ENCODE measurements at places on chromosomes 6 and 20.
A peak's percentile ranks its signal among the peaks of the same experiment; 100 is the strongest.

DNA sequence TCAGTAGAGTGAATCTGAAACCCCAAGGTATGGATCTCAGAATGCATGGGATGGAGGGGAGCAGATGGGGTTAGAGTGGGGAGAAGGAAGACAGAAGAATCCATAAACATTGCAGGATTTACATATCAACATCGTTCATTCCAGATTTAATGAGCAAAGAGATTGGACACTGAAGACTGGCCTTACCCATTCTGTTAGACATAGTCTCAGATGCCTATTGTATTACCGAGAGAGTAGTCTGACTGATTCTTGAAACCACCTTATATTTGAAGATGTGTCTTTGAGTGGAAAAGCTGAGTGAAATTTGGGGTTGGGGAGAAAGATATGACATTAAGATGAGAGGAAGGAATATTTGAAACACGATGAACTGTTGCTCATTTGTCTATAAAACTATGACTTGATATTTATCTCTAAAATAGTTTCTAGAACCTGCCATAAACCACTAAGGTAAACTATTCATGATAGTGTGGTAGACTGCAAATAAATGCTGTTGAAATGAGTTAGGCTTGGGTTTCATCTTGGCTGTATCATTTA is 5.7 kb downstream of the HLA-DRA start:
- DNase-seq: no peak

DNA sequence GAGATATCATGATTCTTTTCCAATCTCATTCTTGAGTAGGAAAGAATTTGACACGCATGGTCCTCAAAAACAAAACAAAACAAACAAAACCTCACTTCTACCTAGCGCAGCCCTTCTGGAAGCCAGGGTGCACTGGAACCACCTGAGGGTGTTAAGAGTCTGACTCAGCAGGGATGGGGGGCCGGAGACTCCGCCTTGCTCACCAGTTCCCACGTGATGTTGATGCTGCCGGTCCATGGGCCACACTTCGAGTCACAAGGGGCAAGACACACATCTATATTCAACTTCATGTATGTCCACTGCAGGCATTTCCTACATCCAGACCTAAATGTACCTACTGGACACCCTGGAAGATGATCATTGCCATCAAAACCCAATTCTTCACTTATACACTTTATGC is 30.4 kb downstream of the BFSP1 start:
- DNase-seq: no peak

- DNase-seq: no peak
Measured at GRCh38 chr6:16754274-16754673, 7.0 kb downstream of the ATXN1 start.

GRCh38 chr6:166752097-166752496 is 125.0 kb upstream of the RPS6KA2 start:
- DNase-seq: no peak

DNA sequence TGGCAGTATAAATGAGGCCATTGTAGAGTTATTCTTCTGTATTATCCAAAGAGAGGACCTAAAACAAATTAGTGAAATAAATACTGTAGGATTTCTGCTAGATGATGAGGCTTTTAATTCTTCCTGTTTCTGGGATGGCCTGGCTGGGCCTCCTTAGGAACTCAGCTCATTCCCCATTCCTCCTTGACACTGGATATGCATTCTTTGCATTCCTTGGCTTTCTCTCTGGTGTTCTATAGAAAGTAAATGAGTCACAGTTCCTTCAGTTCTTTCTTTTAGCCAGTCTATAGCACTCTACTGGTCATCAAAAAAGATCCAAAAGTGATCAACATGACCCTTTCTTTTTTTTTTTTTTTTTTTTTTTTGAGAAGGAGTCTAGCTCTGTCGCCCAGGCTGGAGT is 8.6 kb downstream of the OR10C1 start:
- no peak for DNase-seq

DNA sequence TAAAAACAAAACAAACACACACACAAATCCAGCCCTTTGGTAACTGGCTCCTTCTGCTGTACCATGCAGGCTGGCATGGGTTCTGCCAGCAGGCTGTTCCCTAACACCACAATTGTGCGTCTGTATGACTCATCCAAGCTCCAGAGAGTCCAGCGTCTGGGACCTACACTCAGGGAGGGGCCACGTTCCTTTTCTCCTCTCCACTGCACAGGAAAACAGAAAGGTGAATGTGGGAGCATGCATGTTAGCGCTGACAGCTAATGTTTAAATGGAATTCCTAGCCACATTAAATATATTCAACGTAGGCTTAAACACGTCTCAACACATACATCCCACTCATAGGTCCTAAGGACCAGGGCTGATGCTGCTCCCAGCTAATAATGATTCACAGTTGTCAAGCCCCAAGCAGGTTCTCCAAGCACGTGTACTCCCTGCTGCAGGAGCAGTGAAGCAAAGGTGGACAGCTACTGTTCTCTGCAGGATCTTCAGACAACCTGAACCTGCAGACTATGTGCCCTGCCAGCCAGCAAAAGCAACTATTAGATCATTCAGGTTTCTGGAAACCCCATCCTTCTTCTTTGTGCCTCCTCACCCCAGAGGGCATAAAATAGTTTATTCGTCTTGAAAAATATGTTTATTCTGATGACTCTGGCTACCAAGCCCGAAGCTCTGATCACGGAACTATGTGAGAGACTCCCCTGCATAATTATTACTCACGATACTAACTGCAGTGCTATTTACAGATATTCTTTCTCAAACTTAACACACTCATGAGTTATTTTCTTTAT is 20.9 kb downstream of the MAP1LC3A start:
- DNase-seq: peak; percentile 51

GRCh38 chr6:90175627-90176538 is 120.8 kb downstream of the BACH2 start:
- no peak for DNase-seq

GRCh38 chr20:34871966-34872621 is 562 bp downstream of the GGT7 start:
- DNase-seq: no peak

- DNase-seq: no peak
Measured at GRCh38 chr20:57170343-57170742, 96.1 kb downstream of the BMP7 start.

DNA sequence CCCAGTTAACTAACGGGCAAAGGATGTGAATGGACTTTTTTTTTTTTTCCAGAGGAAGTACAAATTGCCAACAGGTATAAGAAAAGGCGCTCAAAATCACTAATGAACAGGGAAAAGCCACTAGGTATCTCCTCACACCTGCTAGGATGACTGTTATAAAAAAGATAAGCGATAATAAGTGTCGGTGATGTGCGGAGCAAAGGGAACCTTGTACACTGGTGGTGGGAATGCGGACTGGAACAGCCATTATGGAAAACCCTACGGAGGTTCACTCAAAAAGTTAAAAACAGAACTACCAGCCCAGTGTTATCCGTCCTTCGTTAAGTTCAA is 787 bp upstream of the RAB32 start:
- DNase-seq: no peak

DNA sequence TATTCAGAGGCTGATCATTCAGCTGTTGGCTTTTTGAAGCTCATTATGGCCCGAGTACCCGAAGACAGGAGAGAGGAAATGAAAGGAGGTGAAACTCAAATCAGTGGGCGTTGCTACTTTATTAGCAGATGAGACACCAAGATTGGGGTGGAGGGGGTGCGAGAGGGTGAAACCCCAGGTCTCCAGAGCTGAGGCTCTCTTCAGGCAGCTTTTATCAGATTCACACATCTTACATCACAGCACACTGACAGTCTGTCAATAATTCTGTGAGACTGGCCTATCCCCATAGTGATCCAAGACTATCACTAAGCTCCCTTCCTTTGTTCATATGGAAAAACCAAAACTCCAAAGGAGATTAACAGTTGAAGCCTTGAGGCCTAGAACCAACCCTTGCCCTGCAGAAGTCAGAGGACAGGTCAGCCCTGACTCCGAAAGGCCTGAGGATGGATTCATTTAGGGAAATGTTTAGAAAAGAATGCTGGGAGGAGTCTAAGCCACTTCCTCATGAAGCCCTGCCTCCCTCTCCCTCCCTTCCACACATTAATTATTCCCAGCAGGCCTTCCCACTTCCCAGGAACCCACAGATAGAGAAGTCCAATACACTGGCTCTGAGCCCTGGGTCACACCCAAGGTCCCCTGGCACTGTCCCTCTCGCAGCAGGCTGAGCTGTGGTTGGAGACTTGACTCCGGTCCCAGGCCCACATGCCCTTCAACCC is 23.2 kb downstream of the TRERF1 start:
- DNase-seq: no peak
